PC-3 (cell line): ENCODE measurements at places on chromosomes 2 and 18. TPM values are rescaled to one million over a fixed set of nuclear protein-coding genes. Genes with fewer than 3 reads are reported as not detected.

DNA sequence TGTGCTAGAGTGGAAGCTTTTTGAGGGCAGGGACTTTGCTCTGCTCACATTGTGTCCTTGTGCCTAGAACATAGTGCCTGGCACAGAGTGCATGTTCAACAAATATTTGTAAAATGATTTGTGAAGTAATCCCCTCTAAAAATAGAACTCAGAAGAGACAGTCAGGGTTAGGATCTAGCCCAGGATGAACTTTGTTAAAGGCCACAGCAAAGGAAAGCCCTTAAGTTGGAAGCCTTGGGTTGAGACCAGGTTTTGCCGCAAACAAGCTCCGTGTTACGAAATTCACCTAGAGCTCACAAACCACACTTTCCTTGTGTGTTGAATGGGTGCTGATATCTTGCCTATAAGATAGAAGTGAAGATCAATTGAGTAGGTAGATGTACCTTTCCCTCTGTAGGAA is 84.2 kb downstream of the SETBP1 start:
- DNase-seq, result no peak
- H3K4me1 ChIP-seq, result no peaks in the 10 kb centered on the region
- no peaks in the 10 kb centered on the region for H3K36me3 ChIP-seq
- H3K27me3 ChIP-seq, result no peaks in the 10 kb centered on the region

- no peak overlapping the region for H3K4me3 ChIP-seq
- H3K27me3 ChIP-seq, result no peaks in the 10 kb centered on the region
- peaks cover 27% of the 10 kb centered on the region for H3K36me3 ChIP-seq
- H3K4me1 ChIP-seq, result no peaks in the 10 kb centered on the region
- H3K27ac ChIP-seq, result no peak overlapping the region
Observed at GRCh38 chr2:233468741-233469110, 97.9 kb downstream of the USP40 start.

DNA sequence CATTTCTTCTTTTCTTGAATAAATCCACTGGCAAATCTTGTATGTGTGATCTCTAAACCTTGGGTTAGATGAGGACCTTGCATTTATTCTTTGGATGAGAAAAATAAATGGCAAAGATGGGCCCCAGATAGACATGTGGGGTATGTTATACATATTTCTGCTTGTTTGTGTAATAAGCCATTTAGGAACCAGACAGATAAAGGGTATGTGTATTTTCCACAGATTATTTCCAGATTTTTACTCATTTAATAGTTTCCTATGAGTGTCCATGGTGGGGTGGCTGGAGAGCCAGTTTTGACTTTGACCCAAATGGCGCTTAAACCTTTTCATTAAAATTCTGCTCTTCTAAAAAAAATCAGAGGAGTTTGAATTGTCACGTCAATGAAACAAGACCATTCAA is 102.8 kb downstream of the MYCN start:
- H3K36me3 ChIP-seq, result no peaks in the 10 kb centered on the region
- H3K4me1 ChIP-seq, result no peaks in the 10 kb centered on the region
- peaks cover 8% of the 10 kb centered on the region for H3K27me3 ChIP-seq
- DNase-seq, result no peak
- no peak overlapping the region for H3K27ac ChIP-seq

DNA sequence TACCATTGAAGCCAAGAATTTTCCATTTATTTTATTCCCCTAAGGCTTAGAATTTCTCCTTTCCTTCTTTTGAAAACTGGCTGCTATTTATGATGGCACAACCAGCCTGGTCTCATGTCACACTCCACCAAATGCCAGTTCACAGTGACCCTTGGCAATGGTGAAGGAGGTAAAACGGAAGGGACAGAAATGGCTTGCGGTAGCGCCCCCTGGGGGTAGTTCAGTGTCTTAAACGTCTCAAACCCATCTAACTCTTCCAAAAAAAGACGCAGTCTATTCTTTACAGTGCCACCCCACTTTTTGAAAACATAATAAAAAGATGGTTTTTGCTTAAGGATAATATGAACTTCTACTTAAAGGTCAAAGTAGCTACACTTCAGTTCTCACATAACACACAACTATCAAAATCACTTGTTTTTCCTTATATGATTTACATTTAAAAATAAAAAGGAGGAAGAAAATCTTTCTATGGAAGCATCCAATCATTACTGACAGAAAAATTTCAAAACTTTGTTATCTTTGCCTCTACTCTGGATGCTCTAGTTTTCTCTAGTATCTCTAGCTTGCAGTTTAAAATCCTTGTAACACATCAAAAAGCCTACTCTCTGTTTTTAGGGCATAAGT is 28.0 kb downstream of the PNO1 start:
- no peak overlapping the region for H3K4me3 ChIP-seq
- peak; percentile 57 for DNase-seq
- peaks cover 22% of the 10 kb centered on the region for H3K36me3 ChIP-seq

Gene SKOR2
- total RNA-seq, result not detected in 2 replicates

Gene UGT1A3
- not detected in 2 replicates for total RNA-seq

- H3K27me3 ChIP-seq, result no peaks in the 10 kb centered on the region
- peaks cover 36% of the 10 kb centered on the region for H3K4me1 ChIP-seq
- peak; percentile 58 for DNase-seq
- no peak overlapping the region for H3K4me3 ChIP-seq
Observed at GRCh38 chr18:72846736-72847533, 20.9 kb downstream of the NETO1 start.

GRCh38 chr2:10883066-10883465 is 28.7 kb upstream of the KCNF1 start:
- no peak overlapping the region for H3K4me3 ChIP-seq
- 0 out of 2 replicates have a peak, but pooled peaks cover 4% of the 10 kb centered on the region for H3K27me3 ChIP-seq
- no peaks in the 10 kb centered on the region for H3K36me3 ChIP-seq
- DNase-seq, result no peak
- H3K4me1 ChIP-seq, result no peaks in the 10 kb centered on the region
- no peak overlapping the region for H3K27ac ChIP-seq

DNA sequence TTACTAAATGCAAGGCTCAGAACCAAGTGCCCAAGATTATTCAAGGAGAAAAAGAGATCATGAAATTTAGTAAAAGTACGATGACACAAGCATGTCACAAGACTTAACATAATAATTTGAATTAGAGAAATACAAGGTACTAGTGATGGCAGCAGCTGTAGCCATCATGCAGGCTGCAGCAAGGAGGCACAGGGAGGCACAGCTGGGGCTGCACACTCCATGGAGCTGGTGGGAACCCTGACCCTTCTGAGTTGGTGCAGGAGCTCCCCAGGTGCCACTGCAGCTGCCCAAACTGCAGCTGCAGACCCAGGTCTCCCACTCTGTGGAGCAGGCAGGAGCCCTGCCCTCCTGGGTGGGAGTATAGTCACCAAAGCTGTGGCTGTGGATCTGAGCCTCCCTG is 46.0 kb downstream of the COL3A1 start:
- H3K27me3 ChIP-seq, result no peaks in the 10 kb centered on the region
- no peak overlapping the region for H3K4me3 ChIP-seq
- H3K4me1 ChIP-seq, result no peaks in the 10 kb centered on the region
- DNase-seq, result no peak
- no peak overlapping the region for H3K27ac ChIP-seq
- no peaks in the 10 kb centered on the region for H3K36me3 ChIP-seq

- DNase-seq, result peak; percentile 64
- no peaks in the 10 kb centered on the region for H3K36me3 ChIP-seq
- no peaks in the 10 kb centered on the region for H3K4me1 ChIP-seq
- H3K4me3 ChIP-seq, result no peak overlapping the region
Observed at GRCh38 chr2:70785137-70785911, 5.1 kb downstream of the FIGLA start.

- DNase-seq, result peak; percentile 28
- no peak overlapping the region for H3K27ac ChIP-seq
- H3K4me3 ChIP-seq, result no peak overlapping the region
- no peaks in the 10 kb centered on the region for H3K27me3 ChIP-seq
- H3K36me3 ChIP-seq, result no peaks in the 10 kb centered on the region
Observed at GRCh38 chr2:121184248-121184862, 100.6 kb downstream of the TFCP2L1 start.
